B cell (primary cell): ENCODE measurements at places on chromosomes 7 and 10. TPM values are rescaled to one million over a fixed set of nuclear protein-coding genes. Genes with fewer than 3 reads are reported as not detected.
A peak's percentile ranks its signal among the peaks of the same experiment; 100 is the strongest.

- H3K4me3 ChIP-seq: no peak overlapping the region
- no peaks in the 10 kb centered on the region for H3K36me3 ChIP-seq
- no peaks in the 10 kb centered on the region for H3K27me3 ChIP-seq
- no peaks in the 10 kb centered on the region for H3K4me1 ChIP-seq
Measured at GRCh38 chr10:4755286-4755989, 70.6 kb upstream of the AKR1E2 start.

GRCh38 chr10:6123532-6123931, 34.7 kb downstream of the RBM17 start:
- no peak for DNase-seq
- H3K4me1 ChIP-seq: no peaks in the 10 kb centered on the region
- no peak overlapping the region for H3K4me3 ChIP-seq
- no peaks in the 10 kb centered on the region for H3K36me3 ChIP-seq
- no peaks in the 10 kb centered on the region for H3K27me3 ChIP-seq

DNA sequence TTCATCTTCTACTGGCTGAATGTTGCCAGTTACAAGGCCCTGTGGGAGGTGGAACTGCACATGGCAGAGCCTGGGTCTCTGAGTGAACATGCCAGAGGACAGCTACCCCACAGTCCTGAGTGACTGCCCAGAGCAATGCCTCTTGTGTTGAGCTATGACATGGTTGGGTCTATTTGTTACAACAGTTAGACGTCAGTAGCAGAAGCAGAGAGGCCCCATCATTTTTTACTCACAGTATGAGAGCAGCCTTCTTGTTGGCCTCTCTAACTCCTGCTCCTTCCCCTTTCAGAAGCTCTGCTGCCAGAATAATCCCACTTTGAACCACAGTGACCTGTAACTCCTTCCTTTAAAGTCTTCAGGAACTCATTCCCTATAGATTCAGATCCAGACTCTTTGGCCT, 30.8 kb upstream of the NRP1 start:
- no peaks in the 10 kb centered on the region for H3K4me1 ChIP-seq
- no peaks in the 10 kb centered on the region for H3K36me3 ChIP-seq
- H3K27me3 ChIP-seq: no peaks in the 10 kb centered on the region
- no peak for DNase-seq
- no peak overlapping the region for H3K27ac ChIP-seq

- no peak overlapping the region for H3K4me3 ChIP-seq
- H3K4me1 ChIP-seq: peaks cover 27% of the 10 kb centered on the region
- H3K27me3 ChIP-seq: peaks cover 61% of the 10 kb centered on the region
- H3K27ac ChIP-seq: no peak overlapping the region
- H3K36me3 ChIP-seq: no peaks in the 10 kb centered on the region
- no peak for DNase-seq
Measured at GRCh38 chr7:27215356-27215755, 15.5 kb upstream of the HOXA13 start.

DNA sequence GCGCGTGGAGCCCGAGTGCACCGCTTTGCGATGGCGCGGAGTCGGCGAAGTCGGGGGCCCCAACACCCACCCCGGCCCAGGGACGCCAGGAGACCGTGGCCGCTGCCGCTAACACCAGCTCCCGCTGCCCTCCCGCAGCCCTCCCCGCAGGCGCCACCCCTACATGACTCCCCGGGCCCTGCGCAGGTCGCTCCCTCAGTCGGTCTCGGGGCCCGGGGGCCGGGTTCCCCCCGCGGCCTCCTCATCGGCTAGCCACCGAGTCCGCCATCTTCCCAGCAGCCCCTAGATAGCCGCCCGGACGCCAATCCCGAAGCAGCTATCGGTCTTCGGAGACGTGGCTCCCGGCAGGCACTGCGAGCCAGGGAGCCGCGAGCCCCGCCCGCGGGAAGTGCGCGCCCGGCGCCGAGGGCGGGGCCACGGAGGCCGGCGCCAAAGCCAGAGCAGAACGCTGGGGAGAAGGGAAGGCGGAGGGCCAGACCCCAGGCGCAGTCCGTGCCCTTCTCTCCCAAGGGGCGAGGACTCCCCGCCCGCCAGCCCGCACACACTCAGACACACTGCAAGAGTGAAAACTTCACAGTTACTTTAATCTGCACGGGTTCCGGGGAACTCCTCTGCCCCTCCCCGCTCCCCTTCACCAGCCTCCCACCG, at the start of gene FASTK:
FASTK (minus strand) TSS at position 288 of the 648 bp plus-strand sequence; CDS start at position 245, 43 bp downstream.
- peak; percentile 90 for DNase-seq
- H3K4me1 ChIP-seq: peaks cover 42% of the 10 kb centered on the region
- H3K4me3 ChIP-seq: peak within 1 kb of the TSS; percentile 89
- no peaks in the 10 kb centered on the region for H3K36me3 ChIP-seq
- H3K27ac ChIP-seq: peak within 1 kb of the TSS; percentile 68
- H3K27me3 ChIP-seq: peaks cover 16% of the 10 kb centered on the region

The PLA2G12B gene
- total RNA-seq: not detected in 2 replicates

The BHLHA15 gene
- total RNA-seq: 0.74 and 0.92 TPM in 2 replicates

GRCh38 chr10:108275895-108276685, 1111.6 kb upstream of the SORCS1 start:
- no peak overlapping the region for H3K27ac ChIP-seq
- no peaks in the 10 kb centered on the region for H3K27me3 ChIP-seq

GRCh38 chr7:40490603-40490924, 355.8 kb downstream of the SUGCT start:
- no peaks in the 10 kb centered on the region for H3K27me3 ChIP-seq
- DNase-seq: no peak
- no peaks in the 10 kb centered on the region for H3K36me3 ChIP-seq
- H3K4me3 ChIP-seq: no peak overlapping the region

DNA sequence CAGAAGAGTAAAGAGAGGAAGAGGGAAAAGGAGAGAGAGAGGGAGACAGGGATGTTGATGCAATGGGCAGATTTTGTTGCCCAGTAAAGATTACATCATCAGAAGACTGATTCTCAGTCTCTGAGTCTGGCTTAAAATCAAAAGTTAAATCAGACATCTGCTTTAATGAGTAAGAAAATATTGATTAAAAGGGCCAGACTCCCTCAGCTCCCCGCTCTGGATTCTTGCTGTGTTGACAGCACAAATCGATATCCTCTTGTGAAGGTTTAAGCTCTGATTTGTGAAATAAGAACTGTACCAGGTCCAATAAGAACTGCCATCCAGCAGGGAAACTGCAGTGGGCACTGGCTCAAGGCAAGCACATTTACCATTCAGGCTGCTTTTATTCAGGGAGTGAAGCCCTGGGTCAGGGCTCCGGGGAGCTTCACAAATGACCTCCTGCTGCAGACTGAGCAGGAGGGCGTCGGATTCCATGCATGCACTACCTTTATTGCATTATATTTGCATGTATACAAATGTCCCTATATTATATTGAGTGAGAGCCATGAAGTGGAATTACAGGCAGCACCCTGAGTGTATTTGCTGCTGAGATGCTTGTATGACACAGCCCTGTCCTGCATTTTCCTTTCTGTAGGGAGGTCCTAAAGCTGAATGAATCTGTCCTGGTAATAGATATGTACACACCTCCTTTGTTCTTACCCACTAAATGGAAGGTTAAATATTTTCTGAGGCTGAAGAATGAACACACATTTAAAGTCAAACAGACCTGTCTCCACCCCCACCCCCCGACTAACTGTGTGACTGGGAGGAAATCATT, 401.5 kb downstream of the REEP3 start:
- no peak overlapping the region for H3K4me3 ChIP-seq
- no peaks in the 10 kb centered on the region for H3K36me3 ChIP-seq
- no peaks in the 10 kb centered on the region for H3K27me3 ChIP-seq
- DNase-seq: no peak
- H3K4me1 ChIP-seq: no peaks in the 10 kb centered on the region

GRCh38 chr7:107631588-107632491, 28.8 kb upstream of the SLC26A4 start:
- no peaks in the 10 kb centered on the region for H3K36me3 ChIP-seq
- no peak overlapping the region for H3K27ac ChIP-seq
- no peaks in the 10 kb centered on the region for H3K27me3 ChIP-seq
- DNase-seq: no peak
- H3K4me3 ChIP-seq: no peak overlapping the region
- H3K4me1 ChIP-seq: peaks cover 47% of the 10 kb centered on the region

GRCh38 chr10:5942474-5942873, 34.9 kb downstream of the IL15RA start:
- peaks cover 4% of the 10 kb centered on the region for H3K4me1 ChIP-seq
- no peaks in the 10 kb centered on the region for H3K27me3 ChIP-seq

The AFAP1L2 gene
- total RNA-seq: 3.8 and 4.9 TPM in 2 replicates

The GIMAP1 gene
- total RNA-seq: 0.30 and 0.44 TPM in 2 replicates

The SPRN gene
- total RNA-seq: not detected in 2 replicates

DNA sequence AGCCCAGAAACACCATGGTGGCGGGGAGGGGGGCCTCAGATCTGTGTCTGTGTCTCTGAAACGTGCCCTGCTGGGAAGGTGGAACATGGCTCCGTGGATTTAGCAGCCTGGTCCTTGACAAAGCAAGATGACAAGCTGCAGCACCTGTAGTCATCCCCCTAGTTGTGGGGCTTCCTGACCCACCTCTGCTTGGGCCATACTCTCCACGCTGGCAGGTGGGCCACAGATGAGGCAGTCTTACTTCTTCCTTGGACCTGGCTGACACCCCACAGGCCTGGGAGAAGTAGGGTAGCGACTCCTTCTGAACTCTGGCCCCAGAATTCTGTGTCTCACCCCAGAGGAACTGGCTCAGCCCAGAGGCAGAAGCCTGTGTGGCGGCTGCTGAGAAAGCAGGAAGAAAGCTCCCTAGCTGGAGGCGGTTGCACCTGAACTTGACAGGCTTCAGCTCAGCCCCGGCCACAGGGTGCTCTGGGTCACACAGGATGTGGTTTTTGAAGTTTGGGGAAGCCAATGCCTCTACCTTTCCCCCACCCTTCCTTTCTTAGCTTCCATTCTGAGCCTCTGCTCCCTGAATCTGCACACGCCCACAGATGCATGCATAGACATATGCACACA, 113.9 kb downstream of the ABLIM1 start:
- no peak overlapping the region for H3K4me3 ChIP-seq
- no peaks in the 10 kb centered on the region for H3K27me3 ChIP-seq
- DNase-seq: peak; percentile 82
- peak overlapping the region; percentile 77 for H3K27ac ChIP-seq
- H3K4me1 ChIP-seq: peaks cover 83% of the 10 kb centered on the region

DNA sequence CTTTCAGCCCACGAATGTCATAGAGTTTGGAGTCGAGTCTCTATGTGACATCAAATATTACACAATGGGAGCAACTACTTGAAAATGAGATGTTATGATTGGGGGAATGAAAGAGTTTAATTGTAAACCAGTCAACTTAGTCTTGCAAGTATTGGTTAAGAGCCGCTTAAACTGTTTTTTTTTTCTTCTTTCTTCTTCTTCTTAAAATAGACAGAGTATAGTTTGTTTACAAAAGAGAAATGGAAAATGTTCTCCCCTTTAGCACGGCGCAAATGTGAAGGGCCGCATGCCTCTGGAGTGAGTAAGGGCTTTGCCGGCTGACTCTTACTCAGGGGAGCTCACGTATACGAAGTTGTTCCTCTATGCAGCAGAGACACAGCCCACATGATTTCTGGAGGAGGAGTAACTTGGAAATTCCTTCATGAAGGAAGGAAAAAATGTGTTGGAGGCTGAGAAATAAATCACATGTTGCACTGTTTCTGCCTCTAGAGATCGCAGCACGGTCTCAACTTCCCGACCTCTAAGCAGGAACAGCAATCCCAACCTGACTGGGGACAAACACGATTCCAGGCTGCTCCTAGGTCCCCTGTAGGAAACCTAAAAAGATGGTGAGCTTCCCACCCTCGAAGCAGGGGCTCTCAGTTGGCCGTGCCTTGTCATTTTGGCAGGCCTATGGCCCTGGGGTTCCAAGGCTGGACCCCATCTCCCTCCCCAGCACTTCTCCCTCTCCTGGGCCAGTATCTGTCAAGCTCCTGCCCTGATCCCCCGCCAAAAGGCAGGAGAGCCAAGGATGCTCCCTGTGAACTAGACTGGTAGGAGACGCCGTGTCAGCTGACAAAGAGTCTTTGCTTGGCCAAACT, 44.8 kb downstream of the MYOF start:
- no peaks in the 10 kb centered on the region for H3K36me3 ChIP-seq
- no peak overlapping the region for H3K4me3 ChIP-seq
- peaks cover 3% of the 10 kb centered on the region for H3K27me3 ChIP-seq
- no peaks in the 10 kb centered on the region for H3K4me1 ChIP-seq
- no peak for DNase-seq

The MMP21 gene
- 0.15 TPM in 2 replicates for total RNA-seq

- no peaks in the 10 kb centered on the region for H3K27me3 ChIP-seq
- H3K4me1 ChIP-seq: no peaks in the 10 kb centered on the region
- no peak overlapping the region for H3K4me3 ChIP-seq
- peaks cover 54% of the 10 kb centered on the region for H3K36me3 ChIP-seq
- no peak overlapping the region for H3K27ac ChIP-seq
Measured at GRCh38 chr7:2269991-2270460, 28.0 kb downstream of the NUDT1 start.

GRCh38 chr10:132371641-132372081, 25.3 kb upstream of the PWWP2B start:
- DNase-seq: no peak
- no peak overlapping the region for H3K4me3 ChIP-seq
- H3K27me3 ChIP-seq: peaks cover 2% of the 10 kb centered on the region

The OR2A7 gene
- total RNA-seq: 1.3 and 2.7 TPM in 2 replicates

GRCh38 chr7:73973091-73973490, 54.9 kb upstream of the ELN start:
- no peak overlapping the region for H3K27ac ChIP-seq
- H3K4me1 ChIP-seq: no peaks in the 10 kb centered on the region
- DNase-seq: peak; percentile 1
- H3K4me3 ChIP-seq: no peak overlapping the region
- H3K27me3 ChIP-seq: no peaks in the 10 kb centered on the region
- H3K36me3 ChIP-seq: no peaks in the 10 kb centered on the region

GRCh38 chr10:7896297-7896696, 78.0 kb downstream of the TAF3 start:
- no peak for DNase-seq
- H3K4me3 ChIP-seq: no peak overlapping the region
- H3K27ac ChIP-seq: no peak overlapping the region
- H3K36me3 ChIP-seq: peaks cover 2% of the 10 kb centered on the region
- H3K27me3 ChIP-seq: no peaks in the 10 kb centered on the region

DNA sequence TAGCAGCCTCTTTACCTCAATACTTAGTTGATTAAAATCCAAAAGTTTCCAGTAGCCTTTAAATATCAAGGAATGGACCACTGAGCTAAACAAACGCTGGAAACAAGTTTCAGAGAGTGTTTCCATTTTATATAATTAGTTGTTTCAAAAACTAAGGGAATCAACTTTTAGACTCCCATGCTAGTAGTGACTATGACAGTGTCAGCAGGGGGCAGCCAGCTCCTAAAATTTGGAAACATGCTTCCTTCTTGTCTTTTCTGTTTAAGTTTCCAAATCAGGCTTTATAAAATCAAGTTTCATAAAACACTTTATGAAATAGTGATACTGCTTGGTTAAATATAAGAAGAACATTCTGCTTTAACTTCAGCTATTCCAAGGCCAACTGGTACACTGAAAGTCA, 138.2 kb upstream of the TMEM229A start:
- no peaks in the 10 kb centered on the region for H3K4me1 ChIP-seq
- no peaks in the 10 kb centered on the region for H3K27me3 ChIP-seq
- no peak overlapping the region for H3K27ac ChIP-seq
- H3K4me3 ChIP-seq: no peak overlapping the region
- DNase-seq: no peak

The KCNH2 gene
- total RNA-seq: 0.86 and 0.87 TPM in 2 replicates
